ENCODE measurements at places on chromosomes 6 and 20.
A peak's percentile ranks its signal among the peaks of the same experiment; 100 is the strongest.

DNA sequence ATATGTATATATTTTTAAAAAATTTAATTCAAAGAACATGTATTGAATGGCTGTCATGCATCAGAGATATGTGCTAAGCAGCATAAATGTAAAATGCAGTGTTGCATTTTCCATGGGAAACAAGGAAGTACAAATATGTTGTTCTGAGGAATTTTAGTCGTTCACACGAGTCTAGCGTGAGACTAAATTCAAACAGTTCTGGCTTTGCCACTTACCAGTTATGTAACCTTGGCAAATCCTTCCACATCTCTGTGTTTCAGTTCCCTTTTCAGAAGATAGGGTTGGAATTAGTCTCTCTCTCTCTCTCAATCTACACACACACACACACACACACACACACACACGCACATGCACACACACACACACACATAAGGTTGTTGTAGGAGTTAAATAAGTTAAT lies 305.4 kb downstream of the UTRN start:
- H3K27me3 ChIP-seq: no peaks in the 10 kb centered on the region
- no peaks in the 10 kb centered on the region for H3K4me1 ChIP-seq

DNA sequence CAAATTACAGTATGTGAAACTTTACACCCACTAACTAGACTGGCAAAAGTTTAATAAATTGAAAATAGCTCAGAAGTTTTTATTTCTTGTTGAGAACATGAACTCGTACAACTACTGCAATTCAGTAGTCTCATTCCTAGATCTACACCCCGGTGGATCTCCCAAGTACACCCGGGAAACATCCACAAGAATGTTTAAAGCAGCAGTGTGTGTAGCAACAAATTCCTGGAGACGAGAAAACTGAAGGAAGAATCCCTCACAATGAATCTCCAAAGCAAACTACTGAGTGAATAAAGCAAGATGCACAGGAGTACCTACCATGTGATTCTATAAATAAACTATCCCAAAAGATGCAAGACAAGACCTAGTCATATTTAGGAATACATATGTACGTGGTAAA lies 954.0 kb upstream of the MAP3K7 start:
- no peaks in the 10 kb centered on the region for H3K36me3 ChIP-seq
- H3K27ac ChIP-seq: no peak overlapping the region
- no peaks in the 10 kb centered on the region for H3K27me3 ChIP-seq
- no peak overlapping the region for H3K4me3 ChIP-seq
- H3K4me1 ChIP-seq: no peaks in the 10 kb centered on the region

DNA sequence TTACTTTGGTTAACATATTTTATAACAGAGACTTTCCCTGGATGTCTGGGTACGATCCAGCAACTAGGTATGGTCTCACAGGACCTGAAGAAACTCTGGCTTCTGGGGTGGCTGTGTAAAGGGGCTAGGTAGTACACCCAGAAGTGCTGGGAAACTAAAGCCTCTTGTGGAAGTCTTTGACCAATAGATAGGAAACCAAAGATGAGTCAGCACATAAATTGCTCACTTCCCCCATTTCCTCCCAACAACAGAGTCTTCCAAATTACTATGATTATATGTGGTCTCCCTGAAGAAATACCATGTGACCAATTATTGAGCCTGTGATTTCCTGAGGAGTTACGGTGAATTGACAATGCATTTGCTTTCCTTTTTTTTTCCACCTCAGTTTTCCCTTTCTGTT lies 26.8 kb upstream of the TBX18 start:
- DNase-seq: no peak
- H3K36me3 ChIP-seq: no peaks in the 10 kb centered on the region
- H3K27ac ChIP-seq: no peak overlapping the region
- no peaks in the 10 kb centered on the region for H3K27me3 ChIP-seq
- no peaks in the 10 kb centered on the region for H3K4me1 ChIP-seq

GRCh38 chr6:36840432-36841403 lies 1.5 kb upstream of the CPNE5 start:
- no peak overlapping the region for H3K27ac ChIP-seq
- no peaks in the 10 kb centered on the region for H3K36me3 ChIP-seq
- H3K4me1 ChIP-seq: peaks cover 19% of the 10 kb centered on the region
- peak overlapping the region; percentile 48 for H3K4me3 ChIP-seq

DNA sequence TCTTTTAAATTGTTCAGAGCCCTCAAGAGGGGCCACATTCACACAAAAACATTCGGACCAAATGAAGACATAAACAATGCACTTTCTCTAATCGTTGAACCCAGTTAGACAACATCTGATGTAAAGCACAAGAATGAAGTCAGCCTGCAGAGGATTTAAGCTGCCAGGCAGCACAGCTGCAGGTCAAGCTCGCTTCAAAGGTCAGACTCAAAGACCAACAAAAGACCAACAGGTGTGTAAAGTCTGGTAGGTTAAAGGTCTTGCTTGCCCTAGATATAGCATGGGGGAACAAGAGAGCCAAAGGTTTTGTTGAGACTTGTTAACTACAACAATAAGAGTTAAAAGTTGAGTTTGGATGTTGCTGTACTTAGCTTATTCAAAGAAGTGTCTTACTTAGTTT lies 26.7 kb upstream of the MYLIP start:
- no peaks in the 10 kb centered on the region for H3K27me3 ChIP-seq
- no peak for DNase-seq
- H3K27ac ChIP-seq: no peak overlapping the region
- H3K36me3 ChIP-seq: no peaks in the 10 kb centered on the region
- no peaks in the 10 kb centered on the region for H3K4me1 ChIP-seq
- H3K4me3 ChIP-seq: no peak overlapping the region

DNA sequence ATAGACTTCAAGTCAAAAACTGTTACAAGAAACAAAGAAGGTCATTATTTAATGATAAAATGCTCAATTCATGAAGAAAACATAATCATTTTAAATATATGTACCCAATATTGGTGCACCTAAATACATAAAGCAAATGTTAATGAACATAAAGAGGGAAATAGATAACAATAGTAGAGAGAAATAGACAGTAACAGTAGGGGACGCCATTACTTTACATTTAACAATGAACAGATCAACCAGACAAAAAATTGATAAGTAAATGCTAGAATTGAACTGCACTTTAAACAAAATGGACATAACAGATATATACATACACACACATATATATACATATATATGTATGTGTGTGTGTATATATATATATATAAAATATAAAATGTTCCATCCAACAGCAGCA lies 37.4 kb downstream of the IL22RA2 start:
- H3K4me1 ChIP-seq: no peaks in the 10 kb centered on the region
- no peaks in the 10 kb centered on the region for H3K36me3 ChIP-seq
- H3K27ac ChIP-seq: no peak overlapping the region
- peaks cover 9% of the 10 kb centered on the region for H3K27me3 ChIP-seq

DNA sequence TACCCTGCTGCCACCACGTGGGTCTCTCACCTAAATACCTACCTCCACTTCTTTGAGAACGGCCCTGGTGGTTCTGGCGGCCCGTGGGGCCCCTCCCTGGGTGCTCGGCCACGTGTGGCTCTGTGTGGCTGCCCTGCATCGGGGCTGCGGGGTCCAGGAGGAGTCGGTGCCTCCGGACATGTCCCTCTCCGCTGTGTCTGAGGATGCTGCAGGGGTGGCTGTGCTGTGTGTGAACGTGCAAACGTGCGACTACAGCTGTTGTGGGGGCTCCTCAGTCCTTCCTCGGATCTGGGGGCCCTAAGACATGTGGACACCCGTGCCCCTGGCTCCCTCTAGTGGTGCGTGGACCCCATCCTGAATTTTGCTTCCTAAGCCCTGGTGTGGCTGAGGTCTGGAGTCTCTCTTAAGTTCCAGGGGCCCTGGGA lies 691.8 kb downstream of the QKI start:
- no peaks in the 10 kb centered on the region for H3K36me3 ChIP-seq
- H3K27ac ChIP-seq: no peak overlapping the region
- H3K4me1 ChIP-seq: peaks cover 3% of the 10 kb centered on the region
- no peak overlapping the region for H3K4me3 ChIP-seq

GRCh38 chr6:52725535-52726192 lies 37.6 kb downstream of the GSTA2 start:
- H3K4me1 ChIP-seq: no peaks in the 10 kb centered on the region
- H3K4me3 ChIP-seq: no peak overlapping the region
- no peak for DNase-seq
- H3K36me3 ChIP-seq: no peaks in the 10 kb centered on the region

DNA sequence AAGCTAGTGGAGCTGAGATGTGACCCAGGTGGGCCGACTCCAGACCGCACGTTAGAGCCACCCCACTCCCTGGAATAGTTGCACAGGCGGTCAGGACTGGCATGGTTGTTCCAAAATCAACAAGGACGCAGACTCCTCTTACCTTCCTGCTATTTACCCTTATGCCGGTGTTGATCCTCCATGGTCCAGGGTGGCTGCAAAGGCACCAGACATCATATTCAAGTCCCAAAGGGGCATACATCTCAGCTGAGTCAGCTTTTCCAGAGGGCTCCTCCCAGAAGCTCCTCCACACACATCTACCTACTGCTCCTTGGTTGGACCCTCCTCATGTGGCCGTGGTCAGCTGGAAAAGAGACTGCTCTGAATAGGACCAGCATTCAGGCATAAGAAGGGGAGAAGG lies 112.2 kb downstream of the SYCP2 start:
- no peak for DNase-seq
- peaks cover 6% of the 10 kb centered on the region for H3K27me3 ChIP-seq
- H3K36me3 ChIP-seq: no peaks in the 10 kb centered on the region
- no peak overlapping the region for H3K27ac ChIP-seq
- no peaks in the 10 kb centered on the region for H3K4me1 ChIP-seq

DNA sequence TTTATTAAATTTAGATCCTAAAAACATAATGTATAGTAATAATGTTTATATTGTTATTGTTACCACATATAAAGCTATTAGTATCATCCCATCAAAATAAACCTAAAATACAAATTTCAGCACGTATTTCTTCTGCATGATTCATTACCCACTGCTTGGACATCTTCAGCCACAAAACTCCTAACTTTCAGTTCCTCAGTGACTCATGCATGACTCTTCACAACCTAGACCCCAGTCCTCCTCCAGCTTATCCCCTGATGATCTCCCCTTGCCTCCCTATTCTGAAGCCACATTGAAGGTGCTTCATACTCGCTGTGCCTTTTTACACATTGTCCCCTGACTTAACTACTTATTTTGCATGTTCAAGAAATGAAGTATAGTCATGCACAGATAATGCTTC lies 11.2 kb upstream of the GPRC6A start:
- H3K36me3 ChIP-seq: no peaks in the 10 kb centered on the region
- no peak for DNase-seq
- H3K27ac ChIP-seq: no peak overlapping the region
- no peak overlapping the region for H3K4me3 ChIP-seq
- no peaks in the 10 kb centered on the region for H3K4me1 ChIP-seq

GRCh38 chr20:1524004-1524403 lies 32.8 kb upstream of the SIRPB2 start:
- DNase-seq: no peak
- no peak overlapping the region for H3K4me3 ChIP-seq
- H3K27me3 ChIP-seq: no peaks in the 10 kb centered on the region
- no peak overlapping the region for H3K27ac ChIP-seq

DNA sequence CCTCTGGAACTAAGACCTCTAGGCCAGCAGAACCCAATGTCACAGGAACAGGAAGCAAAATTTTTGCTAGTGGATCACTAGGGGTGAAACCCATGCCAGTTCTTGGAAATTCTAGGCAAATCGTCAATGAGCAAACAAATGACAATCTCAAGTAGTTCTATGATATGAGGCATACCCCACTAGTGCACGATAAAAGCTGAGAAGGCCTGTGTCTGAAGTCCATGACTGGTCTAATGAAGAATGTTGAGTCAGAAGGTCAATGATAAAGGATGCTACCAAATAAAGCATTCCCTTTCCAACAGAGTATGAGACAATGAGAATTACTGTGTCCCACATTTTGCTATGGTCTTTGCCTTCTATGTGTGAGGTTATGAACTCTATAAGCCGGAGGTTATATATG lies 149.4 kb upstream of the NOX3 start:
- H3K4me3 ChIP-seq: no peak overlapping the region
- H3K36me3 ChIP-seq: no peaks in the 10 kb centered on the region
- H3K27me3 ChIP-seq: no peaks in the 10 kb centered on the region
- no peak overlapping the region for H3K27ac ChIP-seq
- no peaks in the 10 kb centered on the region for H3K4me1 ChIP-seq

GRCh38 chr6:33815854-33816253 lies 12.1 kb upstream of the MLN start:
- no peak overlapping the region for H3K4me3 ChIP-seq
- peak; percentile 11 for DNase-seq
- no peaks in the 10 kb centered on the region for H3K36me3 ChIP-seq
- H3K27ac ChIP-seq: no peak overlapping the region

GRCh38 chr6:134057478-134057877 lies 5.1 kb upstream of the SLC2A12 start:
- H3K27me3 ChIP-seq: no peaks in the 10 kb centered on the region
- H3K36me3 ChIP-seq: no peaks in the 10 kb centered on the region
- peaks cover 2% of the 10 kb centered on the region for H3K4me1 ChIP-seq
- H3K4me3 ChIP-seq: no peak overlapping the region
- DNase-seq: no peak

DNA sequence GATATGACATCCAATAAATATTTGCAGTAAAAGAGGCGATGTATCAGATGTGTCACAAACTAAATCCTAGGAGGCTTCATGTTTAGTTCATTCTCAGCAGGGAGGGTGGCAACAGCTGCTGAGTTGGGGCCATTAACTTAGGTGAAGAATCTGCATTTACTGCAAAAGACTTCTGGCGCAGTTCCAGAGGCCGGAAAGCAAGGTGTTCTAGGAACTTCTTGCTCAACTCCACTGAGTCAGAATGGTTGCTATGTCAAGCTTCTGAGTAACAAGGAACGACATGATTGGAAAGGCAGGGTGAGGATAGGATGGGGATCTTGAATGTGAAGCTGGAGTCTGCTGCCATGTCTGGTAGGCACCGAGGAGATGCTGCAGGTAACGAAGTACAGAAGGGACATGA lies 11.7 kb downstream of the ADNP start:
- DNase-seq: no peak
- peaks cover 24% of the 10 kb centered on the region for H3K36me3 ChIP-seq
- no peak overlapping the region for H3K4me3 ChIP-seq
- H3K4me1 ChIP-seq: peaks cover 45% of the 10 kb centered on the region

DNA sequence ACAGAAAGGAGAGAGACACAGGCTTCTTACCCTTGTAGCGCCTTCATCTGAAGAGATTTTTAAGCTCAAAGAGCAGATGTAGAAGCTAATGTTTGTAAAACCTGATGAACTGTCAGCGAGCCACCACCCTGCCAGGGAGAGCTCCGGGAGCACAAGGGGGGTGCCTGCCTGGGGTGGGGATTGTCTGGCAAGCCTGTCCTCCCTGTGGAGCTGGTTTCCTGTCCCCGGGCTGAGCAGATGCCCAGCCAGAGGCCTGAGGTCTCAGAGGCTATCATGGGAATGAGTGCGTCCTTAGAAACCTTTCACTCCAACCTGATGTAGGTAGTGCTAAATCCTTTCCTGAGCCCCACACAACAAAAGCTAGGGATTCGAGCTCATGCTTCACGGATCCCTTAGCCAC lies 41.9 kb upstream of the NR2E1 start:
- DNase-seq: no peak
- H3K27me3 ChIP-seq: peaks cover 95% of the 10 kb centered on the region
- no peak overlapping the region for H3K4me3 ChIP-seq
- peaks cover 10% of the 10 kb centered on the region for H3K4me1 ChIP-seq
- no peak overlapping the region for H3K27ac ChIP-seq

DNA sequence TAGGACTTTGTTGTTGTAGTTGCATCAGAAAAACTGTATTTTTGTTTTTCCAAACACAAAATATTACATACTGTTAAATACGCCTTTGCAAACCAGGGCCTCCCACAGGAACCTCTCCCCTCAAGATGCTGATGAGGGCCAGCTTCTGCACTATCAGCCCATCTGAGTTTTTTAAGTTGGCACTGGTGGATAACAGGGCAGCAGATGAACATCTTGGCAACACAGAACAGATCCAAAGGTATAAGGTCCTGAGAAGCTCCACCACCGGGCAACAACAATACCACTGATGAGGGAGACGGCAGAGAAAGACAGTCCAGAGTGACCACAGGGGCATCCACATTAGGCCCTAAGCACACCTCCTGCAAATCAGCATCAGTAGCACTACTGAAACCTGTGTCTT lies 177.7 kb downstream of the DLL1 start:
- H3K4me3 ChIP-seq: no peak overlapping the region
- no peak for DNase-seq
- H3K27ac ChIP-seq: no peak overlapping the region
